Ureter (tissue), 1 donor: ENCODE measurements at places on chromosomes 7 and 10.

DNA sequence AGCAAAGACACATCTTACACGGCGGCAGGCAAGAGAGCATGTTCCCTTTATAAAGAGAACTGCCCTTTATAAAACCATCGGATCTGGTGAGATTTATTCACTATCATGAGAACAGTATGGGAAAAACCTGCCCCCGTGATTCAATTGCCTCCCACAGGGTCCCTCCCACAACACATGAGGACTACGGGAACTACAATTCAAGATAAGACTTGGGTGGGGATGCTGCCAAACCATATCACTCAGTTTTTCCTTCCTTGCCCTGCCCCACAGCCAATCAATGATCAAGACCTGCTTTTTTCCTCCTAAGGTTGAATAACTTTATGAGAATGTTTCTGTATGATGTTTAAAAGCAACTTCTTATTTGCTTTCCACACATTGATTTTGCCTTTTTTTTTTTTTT is 3.1 kb upstream of the PTPRE start:
- peak; percentile 15 for DNase-seq

DNA sequence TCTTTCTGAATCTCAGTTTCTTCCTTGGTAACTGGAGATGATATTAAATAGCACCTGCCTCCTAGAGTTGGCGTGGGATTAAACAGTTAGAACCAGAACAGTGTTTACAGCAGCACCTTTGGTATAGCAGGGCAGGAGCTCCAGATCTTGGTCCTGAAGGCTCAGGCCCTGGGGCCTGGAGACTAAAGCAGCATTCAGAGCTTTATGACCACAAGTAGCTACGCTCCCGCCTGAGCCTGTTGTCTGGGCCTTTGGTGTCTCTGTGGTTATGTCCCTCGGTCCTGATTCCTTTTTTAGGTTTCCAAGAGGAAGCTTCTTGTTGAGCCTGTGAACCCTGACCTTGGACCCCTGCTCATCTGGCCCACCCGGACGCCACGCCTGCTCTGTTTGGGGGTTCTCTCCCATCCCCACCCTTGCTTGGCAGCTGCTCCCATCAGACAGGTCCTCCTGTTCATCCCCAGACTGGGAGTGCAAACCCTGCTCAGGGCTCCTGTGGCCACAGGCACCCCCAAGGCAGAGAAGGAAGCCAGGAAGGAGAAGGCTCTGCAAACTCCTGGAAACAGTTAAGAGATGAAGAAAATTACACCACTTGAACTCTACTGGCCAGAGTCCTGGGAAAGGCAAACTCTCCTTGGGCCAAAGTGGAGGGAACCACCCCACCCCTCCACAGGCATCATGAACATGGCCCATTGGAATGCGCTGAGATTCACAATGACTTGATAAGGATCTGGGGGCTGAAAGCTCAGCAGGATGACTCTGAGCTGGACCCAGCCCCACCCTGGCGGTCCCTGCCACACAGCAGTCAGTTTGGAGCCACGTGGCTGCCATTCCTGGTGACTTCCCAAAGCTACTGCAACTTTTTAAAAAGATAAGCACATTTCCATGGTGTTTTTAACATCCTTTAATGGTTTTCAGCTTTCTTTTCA is 50.1 kb upstream of the TMEM72 start:
- DNase-seq = peak; percentile 44

DNA sequence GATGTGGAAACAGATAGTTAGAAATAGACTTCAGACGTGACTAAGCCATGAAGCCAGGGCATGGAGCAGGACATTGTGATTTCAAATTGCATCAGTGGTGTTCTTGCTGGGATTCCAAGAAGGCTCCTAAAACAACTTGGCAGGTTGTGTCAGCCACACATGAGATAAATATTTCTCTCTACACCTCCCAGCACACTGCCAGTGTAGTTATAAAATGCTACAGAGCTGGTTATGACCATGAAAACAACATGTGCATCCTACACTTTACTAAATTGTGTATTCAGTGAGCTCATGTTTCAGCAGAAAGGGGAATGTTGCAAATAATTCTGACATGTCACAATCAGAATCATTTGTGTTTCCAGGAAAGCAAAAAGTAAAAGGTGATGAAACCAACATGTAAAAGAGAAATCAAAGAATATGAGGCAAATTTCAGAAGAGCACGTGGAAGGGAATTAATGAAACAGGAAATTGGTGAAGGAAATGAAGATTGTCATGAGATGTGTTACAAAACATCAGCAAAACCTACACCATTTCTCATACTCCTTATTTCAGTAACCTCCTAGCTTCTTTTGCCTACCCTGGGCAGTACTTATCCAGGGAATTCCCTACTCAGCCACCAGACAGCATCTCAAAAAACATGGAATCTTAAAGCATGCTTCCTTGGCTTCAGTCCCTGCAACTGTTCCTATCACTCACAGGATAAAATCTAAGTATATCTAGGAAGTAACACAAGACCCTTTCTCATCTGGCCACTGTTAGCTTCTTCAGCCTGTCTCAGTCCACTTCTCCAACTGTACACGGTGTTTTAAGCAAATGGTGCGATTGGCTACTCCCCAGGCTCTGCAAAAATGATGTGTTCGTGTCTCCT is 5.8 kb upstream of the CYP3A7 start:
- no peak for DNase-seq

- DNase-seq = no peak
Observed at GRCh38 chr7:582931-583330, 63.3 kb upstream of the PDGFA start.

- DNase-seq = no peak
Observed at GRCh38 chr7:78063758-78064157, 265.2 kb downstream of the PHTF2 start.

DNA sequence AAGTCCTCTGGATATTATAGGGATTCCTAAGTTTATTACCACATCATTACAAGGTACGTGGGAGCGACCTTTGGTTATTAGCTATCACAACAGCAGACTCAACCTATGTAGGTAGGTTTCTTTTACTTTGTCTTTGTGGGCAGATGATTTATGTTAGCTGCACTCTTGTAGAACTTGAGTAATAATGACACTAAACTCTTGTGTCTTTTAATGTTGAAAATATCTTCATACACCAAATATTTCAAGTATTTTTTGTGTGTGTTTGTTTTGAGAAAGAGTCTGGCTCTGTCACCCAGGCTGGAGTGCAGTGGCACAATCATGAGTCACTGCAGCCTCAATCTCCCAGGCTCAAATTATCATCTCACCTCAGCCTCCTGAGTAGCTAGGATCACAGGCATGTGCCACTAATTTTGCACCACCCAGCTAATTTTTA is 19.2 kb upstream of the SUPV3L1 start:
- DNase-seq = no peak
